ENCODE measurements at places on chromosomes 2 and 18. TPM values are rescaled to one million over a fixed set of nuclear protein-coding genes. Genes with fewer than 3 reads are reported as not detected.

DNA sequence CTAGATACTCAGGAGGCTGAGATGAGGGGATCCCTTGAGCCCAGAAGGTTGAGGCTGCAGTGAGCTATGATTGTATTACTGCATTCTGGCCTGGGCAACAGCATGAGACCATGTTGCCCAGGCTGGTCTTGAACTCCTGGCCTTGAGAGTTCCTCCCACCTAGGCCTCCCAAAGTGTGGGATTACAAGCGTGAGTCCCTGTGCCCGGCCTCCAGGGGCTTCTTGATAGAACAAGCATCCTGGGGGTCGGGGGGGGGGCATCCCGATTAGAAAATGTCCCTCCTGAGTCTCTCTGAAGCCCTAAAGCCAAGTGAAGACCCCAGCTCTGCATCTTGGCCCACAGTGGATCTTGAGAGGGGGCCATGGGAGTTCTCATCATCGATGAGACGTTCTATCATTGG lies 22.3 kb upstream of the EFHD1 start:
- H3K4me3 ChIP-seq, result no peak overlapping the region
- no peak overlapping the region for H3K27ac ChIP-seq
- H3K4me1 ChIP-seq, result no peaks in the 10 kb centered on the region
- H3K36me3 ChIP-seq, result no peaks in the 10 kb centered on the region
- DNase-seq, result no peak

DNA sequence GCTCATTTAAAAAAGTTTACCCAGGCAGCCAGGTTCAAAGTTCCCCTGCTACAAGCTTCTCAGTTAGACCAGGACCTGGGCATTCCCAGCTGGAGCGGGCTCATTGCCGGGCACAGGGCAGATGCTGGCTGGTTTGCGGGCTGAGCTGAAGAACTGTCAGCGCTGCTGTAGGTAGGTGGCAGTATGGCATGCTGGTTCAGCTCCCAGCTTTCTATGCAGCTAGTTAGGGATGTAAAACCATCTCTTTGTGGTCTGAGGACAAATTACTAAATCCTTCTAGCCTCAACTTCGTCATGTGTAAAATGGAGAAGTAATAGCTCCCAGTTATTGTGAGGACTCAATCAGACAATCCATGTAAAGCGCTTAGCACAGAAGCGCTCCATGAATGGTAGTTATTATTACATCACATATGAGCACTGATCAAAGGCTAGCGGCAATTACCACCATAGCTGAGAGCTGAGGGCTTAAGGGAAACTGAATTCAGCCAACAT lies 2.4 kb upstream of the LDLRAD4 start:
- DNase-seq, result peak; percentile 77
- H3K36me3 ChIP-seq, result no peaks in the 10 kb centered on the region
- H3K27me3 ChIP-seq, result peaks cover 40% of the 10 kb centered on the region
- H3K4me1 ChIP-seq, result peaks cover 19% of the 10 kb centered on the region
- peak overlapping the region; percentile 67 for H3K4me3 ChIP-seq
- H3K27ac ChIP-seq, result no peak overlapping the region

Gene DHRS9
- total RNA-seq, result 5.4 TPM

GRCh38 chr2:241499146-241499965 lies 9.0 kb downstream of the STK25 start:
- H3K27ac ChIP-seq, result no peak overlapping the region
- H3K4me1 ChIP-seq, result no peaks in the 10 kb centered on the region
- H3K27me3 ChIP-seq, result no peaks in the 10 kb centered on the region
- H3K4me3 ChIP-seq, result no peak overlapping the region
- H3K36me3 ChIP-seq, result peaks cover 4% of the 10 kb centered on the region

DNA sequence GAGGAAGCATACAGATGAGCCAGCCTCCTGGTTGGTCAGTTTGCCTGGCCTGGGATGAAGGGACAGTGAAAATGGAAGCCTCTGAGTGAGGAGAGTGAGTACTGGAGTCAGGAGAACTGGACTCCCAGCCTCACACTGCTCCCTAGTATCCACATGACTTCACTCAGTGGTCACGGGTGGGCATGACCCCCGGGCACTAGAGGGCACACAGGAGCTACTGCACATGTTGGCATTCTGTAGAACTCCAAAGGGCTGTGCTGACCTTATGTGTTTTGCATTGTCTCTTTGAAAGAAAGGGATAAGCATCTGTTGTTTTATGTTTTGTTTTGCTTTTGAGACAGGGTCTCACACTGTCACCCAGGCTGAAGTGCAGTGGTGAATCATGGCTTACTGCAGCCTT lies 23.7 kb downstream of the NCAPH start:
- peaks cover 14% of the 10 kb centered on the region for H3K4me1 ChIP-seq
- H3K27me3 ChIP-seq, result no peaks in the 10 kb centered on the region
- peaks cover 69% of the 10 kb centered on the region for H3K36me3 ChIP-seq
- H3K27ac ChIP-seq, result no peak overlapping the region
- no peak overlapping the region for H3K4me3 ChIP-seq

Gene SRD5A2
- not detected for total RNA-seq

- no peak overlapping the region for H3K4me3 ChIP-seq
- peak overlapping the region; percentile 38 for H3K27ac ChIP-seq
- H3K36me3 ChIP-seq, result no peaks in the 10 kb centered on the region
- peak; percentile 55 for DNase-seq
- no peaks in the 10 kb centered on the region for H3K27me3 ChIP-seq
- peaks cover 47% of the 10 kb centered on the region for H3K4me1 ChIP-seq
These were observed 65.3 kb upstream of the TAF1B start for GRCh38 chr2:9778012-9778411.

DNA sequence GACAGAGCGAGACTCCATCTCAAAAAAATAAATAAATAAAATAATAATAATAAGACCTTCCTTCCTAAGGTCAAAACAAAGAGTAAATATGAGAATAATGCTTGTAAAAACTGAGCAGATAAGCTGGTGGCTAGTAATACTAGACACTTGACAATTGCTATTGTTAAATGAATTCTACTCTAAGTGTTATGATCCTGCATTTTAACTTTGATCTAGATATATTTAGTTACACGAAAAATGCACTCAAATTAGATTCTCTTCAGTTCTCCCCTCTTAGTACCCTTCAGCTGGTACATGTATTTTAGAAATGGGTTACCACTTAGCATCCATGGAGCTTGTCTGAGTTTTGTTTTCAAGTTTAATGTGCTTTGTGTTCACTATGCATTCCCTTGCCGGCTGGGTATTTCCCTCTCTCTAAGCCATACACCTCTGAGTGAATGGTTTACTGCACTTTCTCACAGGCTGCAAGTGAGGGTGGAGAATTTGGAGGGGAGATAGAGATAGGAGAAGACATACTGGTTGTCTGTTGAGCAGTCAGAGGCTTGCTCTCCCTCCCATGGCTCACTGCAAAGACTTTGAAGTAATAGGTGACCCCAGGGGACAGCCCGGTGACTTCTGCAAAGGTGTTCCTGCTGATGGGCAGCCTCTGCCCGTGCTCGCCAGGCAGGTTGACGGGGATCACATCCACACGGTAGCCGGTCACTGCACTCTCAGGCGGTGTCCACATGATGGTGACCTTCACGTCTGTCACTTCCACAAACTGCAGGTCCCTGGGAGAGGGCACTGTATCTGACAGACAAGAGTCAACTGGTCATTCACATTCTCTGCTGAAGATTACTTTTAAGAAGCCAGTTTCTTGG lies 29.9 kb downstream of the FN1 start:
- no peak overlapping the region for H3K27ac ChIP-seq
- peaks cover 3% of the 10 kb centered on the region for H3K4me1 ChIP-seq
- no peak for DNase-seq
- H3K27me3 ChIP-seq, result peaks cover 11% of the 10 kb centered on the region

- no peak overlapping the region for H3K4me3 ChIP-seq
- peaks cover 1% of the 10 kb centered on the region for H3K27me3 ChIP-seq
- no peaks in the 10 kb centered on the region for H3K4me1 ChIP-seq
- H3K36me3 ChIP-seq, result peaks cover 10% of the 10 kb centered on the region
These were observed 91.0 kb downstream of the TMEM185B start for GRCh38 chr2:120132190-120132589.

Gene LYPD6B
- not detected for total RNA-seq

- DNase-seq, result no peak
- H3K4me3 ChIP-seq, result no peak overlapping the region
- no peak overlapping the region for H3K27ac ChIP-seq
- H3K4me1 ChIP-seq, result no peaks in the 10 kb centered on the region
These were observed 516.4 kb downstream of the ZEB2 start for GRCh38 chr2:144003460-144004075.

DNA sequence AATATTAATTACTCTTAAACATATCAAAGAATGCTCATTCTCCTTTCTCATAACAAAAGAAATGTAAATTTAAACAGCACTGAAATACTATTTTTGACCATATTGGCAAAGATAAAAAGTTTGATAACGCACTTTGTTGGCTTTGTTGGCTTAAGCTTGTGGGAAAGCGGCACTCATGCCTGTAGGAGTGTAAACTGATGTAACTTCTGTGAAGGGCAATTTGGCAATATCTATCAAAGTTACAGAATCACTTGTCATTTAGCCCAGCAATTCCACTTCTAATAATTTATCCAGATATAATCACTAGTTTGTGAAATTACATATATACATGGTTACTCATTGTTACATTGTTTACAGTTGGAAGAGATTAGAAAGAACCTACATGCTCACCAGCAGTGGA lies 311.8 kb upstream of the STON1 start:
- no peaks in the 10 kb centered on the region for H3K27me3 ChIP-seq
- H3K36me3 ChIP-seq, result no peaks in the 10 kb centered on the region
- H3K4me1 ChIP-seq, result peaks cover 2% of the 10 kb centered on the region
- H3K4me3 ChIP-seq, result no peak overlapping the region

Gene HOXD4
- not detected for total RNA-seq

GRCh38 chr2:9140645-9141044 lies 66.0 kb upstream of the ASAP2 start:
- no peaks in the 10 kb centered on the region for H3K36me3 ChIP-seq
- no peak for DNase-seq
- no peak overlapping the region for H3K27ac ChIP-seq
- no peaks in the 10 kb centered on the region for H3K4me1 ChIP-seq
- peaks cover 13% of the 10 kb centered on the region for H3K27me3 ChIP-seq

Gene PNO1
- total RNA-seq, result 16.4 TPM

DNA sequence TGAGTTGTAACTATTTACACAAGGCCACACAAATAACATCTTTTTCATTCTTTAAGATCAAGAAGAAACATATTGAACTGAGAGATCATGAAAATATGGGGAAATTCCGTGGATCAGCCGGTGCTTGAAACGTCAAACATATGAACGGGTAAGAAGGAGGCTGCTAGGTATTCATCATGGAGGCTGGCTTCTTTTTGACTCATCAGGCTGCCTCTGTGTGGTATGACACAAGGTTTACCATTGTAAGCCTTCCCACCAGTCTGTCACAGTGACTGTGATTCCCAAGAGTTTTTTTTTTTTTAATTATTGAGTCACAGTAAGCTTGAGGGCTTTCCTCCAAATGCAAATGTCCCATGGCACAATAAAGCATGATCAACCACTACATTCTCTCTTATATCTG lies 506.9 kb downstream of the BCL11A start:
- no peaks in the 10 kb centered on the region for H3K4me1 ChIP-seq
- DNase-seq, result no peak
- H3K27me3 ChIP-seq, result no peaks in the 10 kb centered on the region
- no peak overlapping the region for H3K4me3 ChIP-seq
- H3K36me3 ChIP-seq, result no peaks in the 10 kb centered on the region

DNA sequence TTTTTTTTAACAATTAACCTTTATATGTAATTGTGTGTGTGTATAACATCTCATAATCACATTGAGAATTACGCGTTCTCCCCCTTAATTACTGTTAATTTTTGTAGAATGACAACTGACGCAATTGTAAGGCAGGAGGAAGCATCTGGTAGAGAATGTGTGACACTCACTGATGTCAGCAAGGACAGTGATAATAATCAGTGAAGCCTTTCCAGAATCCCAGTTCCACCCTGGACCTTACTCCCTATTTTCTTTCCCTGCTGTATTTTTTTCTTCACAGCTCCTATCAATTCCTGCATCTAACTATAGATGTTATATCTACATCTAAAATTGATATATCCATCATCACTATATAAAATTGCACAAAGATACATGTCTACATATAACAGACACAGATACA lies 16.1 kb upstream of the STRN start:
- no peak overlapping the region for H3K27ac ChIP-seq
- DNase-seq, result no peak

Gene SERPINB7
- total RNA-seq, result not detected

Gene VWA3B
- total RNA-seq, result not detected

DNA sequence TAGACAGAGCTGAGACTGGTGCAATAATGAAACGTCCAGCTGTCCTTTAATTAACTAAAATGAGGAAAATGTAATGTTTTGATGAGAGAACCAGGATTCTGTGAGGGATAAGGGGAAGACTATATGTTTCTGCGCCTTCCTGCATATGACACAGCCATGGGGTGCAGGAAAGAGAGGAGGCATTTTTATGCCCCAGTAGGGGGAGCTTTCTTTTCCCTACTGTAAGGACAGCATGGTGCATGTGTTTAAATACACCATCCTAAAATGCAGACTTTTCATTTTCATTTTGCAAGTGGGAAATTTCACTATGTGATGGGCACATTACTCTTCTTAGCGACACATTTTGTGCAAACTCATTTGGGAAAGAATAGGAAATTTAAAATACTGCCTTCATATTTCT lies 446.1 kb downstream of the ARHGAP15 start:
- no peaks in the 10 kb centered on the region for H3K27me3 ChIP-seq
- DNase-seq, result no peak
- H3K4me1 ChIP-seq, result peaks cover 19% of the 10 kb centered on the region
- H3K27ac ChIP-seq, result no peak overlapping the region
- no peak overlapping the region for H3K4me3 ChIP-seq
- peaks cover 8% of the 10 kb centered on the region for H3K36me3 ChIP-seq

Gene RGPD4
- 0.05 TPM for total RNA-seq

GRCh38 chr2:160352500-160352899 lies 141.1 kb downstream of the RBMS1 start:
- H3K36me3 ChIP-seq, result peaks cover 14% of the 10 kb centered on the region
- peaks cover 64% of the 10 kb centered on the region for H3K4me1 ChIP-seq
- no peaks in the 10 kb centered on the region for H3K27me3 ChIP-seq
- H3K27ac ChIP-seq, result no peak overlapping the region
- no peak overlapping the region for H3K4me3 ChIP-seq
- no peak for DNase-seq

DNA sequence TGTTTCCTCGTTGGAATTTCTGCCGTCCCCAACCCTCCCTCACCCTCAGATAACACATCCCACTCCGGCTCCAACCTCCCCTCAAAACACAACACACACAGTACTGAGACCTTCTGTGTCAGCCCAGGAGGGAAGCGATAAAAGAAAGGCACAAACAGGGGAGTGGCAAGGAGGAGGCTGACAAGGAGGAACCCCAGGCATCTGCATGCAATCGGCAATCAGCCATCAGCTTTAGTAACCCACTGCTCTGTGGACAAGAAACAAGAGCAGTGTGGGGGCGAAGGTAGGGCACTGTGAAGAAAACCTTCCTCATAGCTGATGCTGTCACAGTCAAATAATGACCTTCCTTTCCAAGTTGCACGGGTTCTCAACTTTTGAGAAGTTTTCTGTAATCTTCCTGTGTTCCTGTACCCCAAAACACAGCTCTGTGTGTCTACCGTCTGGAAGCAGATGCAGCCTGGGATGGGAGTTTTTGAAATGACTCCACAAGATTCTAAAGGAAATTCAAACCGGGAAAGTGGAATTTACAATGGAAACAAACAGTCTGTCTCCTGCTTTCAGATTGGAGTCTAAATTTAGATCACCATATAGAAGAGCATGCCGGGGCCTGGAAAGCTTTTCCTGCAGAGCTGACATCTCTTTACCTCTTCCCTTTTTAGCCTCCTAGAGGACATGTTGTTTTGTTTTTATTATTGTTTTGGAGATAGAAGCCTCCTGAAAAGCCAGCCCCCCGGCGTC lies 16.4 kb upstream of the LPIN2 start:
- no peak for DNase-seq
- H3K27ac ChIP-seq, result no peak overlapping the region
- H3K27me3 ChIP-seq, result no peaks in the 10 kb centered on the region
- no peaks in the 10 kb centered on the region for H3K4me1 ChIP-seq
- no peaks in the 10 kb centered on the region for H3K36me3 ChIP-seq

Measured in activated CD4-positive, alpha-beta memory T cell treated with anti-CD3 and anti-CD28 coated beads for 36 hours (primary cell).